G401 (cell line): ENCODE measurements at places on chromosomes 2 and 18. TPM values are rescaled to one million over a fixed set of nuclear protein-coding genes. Genes with fewer than 3 reads are reported as not detected.

- DNase-seq: no peak
Observed at GRCh38 chr2:203708846-203709396, 2.5 kb downstream of the CD28 start.

DNA sequence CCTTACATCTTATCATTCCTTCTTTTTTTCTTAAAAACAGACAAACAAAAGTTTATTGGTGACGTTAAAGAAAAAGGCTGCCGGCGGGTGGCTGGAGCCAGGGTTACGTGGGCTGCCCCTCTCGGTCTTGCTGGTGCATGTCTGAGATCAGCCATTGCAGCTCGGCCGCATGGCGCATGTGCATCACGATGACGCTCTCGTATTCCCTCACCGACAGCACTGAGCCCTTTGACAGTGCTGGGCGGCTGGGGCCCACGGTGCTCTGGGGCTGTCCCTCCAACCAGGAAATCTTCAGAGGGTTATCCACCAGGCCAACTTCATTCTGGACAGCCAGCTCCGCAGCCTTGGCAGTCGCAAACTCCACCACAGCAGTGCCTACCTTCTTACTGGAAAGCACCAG, 1081.8 kb upstream of the TMEFF2 start:
- DNase-seq: no peak

GRCh38 chr18:46917108-46917802, at the start of the genes KATNAL2 and PIAS2:
TSS of gene KATNAL2 (plus strand) at chr18:46917602. CDS start at chr18:46946873, 29,271 bp downstream.
TSS of gene PIAS2 (minus strand) at chr18:46917507. CDS start at chr18:46917345, 162 bp downstream.
- DNase-seq: peak; percentile 84

- DNase-seq: no peak
Observed at GRCh38 chr2:37698931-37699481, 27.6 kb upstream of the CDC42EP3 start.

DNA sequence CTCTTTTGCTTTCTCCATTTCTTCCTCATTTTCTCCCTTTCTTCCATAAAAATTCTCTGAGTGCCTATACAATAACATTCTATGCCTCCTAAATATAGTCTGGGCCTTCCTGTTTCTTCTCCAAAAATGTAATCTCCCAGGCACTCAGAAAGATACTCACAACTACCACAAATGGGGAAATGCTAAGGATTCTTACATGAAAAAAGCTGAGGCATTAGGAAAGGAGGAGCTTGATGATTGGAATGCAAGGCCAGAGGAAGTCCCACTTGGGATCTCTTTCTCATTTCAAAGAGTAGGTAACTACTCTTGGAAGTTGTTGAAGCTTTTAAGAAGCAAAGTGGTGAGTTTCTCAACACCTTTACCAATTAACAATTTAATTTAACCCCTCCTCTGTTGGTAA, 3.4 kb downstream of the VSNL1 start:
- DNase-seq: no peak

GRCh38 chr2:70668432-70668831, 99.6 kb downstream of the ADD2 start:
- no peak for DNase-seq

DNA sequence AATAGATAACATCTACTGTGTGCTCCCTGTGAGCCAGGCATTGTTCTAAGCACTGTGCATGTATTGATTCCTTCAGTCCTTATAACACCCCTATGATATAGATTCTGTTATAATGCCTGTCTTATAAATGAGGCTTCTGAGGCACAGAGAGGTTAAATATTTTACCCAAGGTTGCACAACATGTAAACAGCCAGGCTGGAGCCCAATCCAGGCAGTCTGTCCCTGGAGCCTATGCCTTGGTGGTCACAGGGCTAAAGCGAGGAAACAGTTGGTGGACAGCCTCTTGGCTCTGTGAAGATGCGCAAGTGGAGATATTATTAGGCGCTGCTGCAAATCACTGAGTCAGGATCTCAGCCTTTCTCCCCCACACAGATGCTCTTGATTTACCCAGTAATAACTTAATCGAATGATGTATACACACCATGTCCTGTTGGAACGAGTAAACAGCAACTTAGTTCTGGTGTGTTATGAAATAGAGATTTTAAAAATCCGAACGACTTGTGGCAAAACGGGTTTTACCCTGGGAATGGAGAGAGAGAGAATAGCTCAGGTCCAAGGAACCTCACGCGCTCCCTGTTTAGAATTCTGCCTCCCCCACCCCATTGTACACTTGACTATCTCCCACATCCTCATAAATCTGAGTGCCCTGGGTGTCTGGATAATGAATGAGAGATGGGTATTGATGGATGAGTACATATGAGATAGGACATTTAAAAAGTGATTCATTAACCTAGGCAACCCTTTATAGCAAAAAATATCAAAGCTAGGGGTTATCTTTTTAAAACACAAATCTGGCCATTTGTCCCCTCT, 231.9 kb downstream of the BCL2 start:
- no peak for DNase-seq

- no peak for DNase-seq
Observed at GRCh38 chr18:76454418-76454817, 40.6 kb downstream of the ZNF516 start.

DNA sequence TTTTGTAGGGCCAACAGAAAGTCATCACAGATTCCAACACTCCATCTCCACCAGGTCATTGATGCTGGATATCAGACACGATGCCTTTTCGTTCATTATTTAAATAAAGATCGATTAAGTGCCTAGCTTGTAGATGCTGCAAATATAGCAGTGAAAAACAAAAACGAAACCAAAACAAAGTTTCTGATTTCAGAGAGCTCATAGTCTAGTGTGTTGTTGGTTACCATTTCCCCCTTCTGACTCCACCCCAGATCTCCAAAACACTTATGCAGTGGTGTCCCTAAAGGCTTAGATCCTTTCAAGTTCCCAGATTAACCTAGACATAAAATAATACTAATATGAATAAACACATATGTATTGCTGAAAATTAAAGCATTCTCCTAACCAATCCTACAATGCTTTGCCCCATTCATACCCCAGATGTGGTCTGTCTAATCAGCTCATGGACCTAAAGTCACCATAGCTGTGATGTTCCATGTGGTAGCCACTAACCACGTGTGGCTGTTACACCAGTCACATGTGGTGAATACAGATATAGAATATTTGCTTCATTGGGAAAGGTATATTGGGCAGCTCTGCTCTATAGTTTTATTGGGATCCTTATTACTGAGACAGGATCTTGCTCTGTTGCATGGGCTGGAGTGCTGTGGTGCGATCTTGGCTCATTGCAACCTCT, 787.2 kb downstream of the TDRD15 start:
- DNase-seq: no peak

GRCh38 chr2:239674101-239674980, 273.5 kb upstream of the HDAC4 start:
- no peak for DNase-seq

- DNase-seq: no peak
Observed at GRCh38 chr2:196598412-196598811, 41.1 kb upstream of the CCDC150 start.

- DNase-seq: no peak
Observed at GRCh38 chr18:44458777-44459176, 221.9 kb upstream of the SETBP1 start.

DNA sequence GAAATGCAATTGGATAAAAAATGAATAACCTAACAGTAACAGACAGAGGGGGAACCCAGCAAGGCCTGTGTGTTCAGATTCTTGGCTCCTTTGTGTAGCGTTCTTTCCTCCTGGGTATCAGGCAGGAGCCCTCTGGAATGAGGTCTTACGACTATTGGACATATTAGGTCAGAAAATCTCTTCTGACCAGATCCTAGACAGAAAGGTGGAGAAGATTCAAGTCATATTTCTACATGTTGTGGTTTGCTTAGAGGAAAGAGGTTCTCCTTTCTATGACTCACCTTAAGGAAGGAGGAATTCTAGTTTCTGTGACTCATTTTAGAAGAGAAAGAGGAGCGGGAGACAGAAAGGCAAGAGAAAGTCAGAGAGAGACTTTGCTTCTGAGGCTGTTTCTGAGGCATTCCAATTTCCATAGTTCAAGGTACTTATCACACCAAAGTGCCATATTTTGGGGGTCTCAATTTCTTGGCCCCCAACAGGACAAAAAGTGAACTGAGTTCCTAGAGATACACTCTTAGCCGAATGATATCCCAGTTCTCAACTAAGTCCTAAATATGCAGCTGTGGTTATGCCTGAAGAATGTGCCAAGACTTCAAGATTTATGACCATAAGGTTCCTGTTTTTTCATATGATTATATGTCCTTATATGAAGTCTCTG, 618.6 kb downstream of the ZEB2 start:
- no peak for DNase-seq

DNA sequence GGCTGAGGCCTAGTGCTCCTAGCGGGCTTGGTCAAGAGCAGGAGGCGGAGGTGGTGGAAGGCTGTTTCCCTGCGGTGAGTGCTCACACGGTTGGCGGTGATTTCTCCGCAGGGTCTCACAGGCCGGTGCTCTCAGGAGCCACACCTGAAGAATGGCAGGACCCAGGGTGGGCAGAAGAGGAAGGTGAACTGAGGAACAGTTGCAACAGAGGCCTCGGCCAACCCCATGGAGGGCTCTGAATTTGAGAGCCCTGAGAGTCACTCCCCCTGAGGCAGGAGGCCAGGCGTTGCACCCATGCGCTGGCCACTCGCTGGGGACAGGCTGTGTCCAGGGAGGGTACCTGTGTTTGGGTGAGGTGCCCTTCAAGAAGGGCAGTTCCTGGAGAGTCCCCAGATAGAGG, 35.3 kb upstream of the ZNF516 start:
- no peak for DNase-seq

DNA sequence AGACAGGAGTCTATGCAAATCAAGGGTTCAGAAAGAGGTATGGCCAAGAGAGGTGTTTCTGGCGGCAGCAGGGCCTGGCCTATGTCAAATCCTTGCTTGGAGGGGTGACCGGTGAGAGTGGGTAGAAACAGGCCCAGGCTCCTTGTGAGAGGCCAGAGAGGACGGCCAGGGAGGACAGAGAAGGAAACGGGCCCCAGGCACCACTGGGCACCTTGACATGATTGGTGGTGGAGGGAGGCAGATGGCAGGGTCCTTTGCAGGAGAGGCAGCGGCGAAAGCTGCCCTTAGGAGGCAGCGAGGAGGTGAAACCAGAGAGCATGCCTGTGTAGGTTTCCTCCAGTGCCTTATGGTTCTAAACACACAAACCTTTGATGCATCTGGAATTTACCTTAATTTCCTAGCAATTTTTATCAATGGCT, 6.2 kb downstream of the RAMP1 start:
- DNase-seq: no peak

- peak; percentile 33 for DNase-seq
Observed at GRCh38 chr2:1550658-1551316, 137.5 kb downstream of the TPO start.

GRCh38 chr2:173415431-173416381, 61.0 kb downstream of the CDCA7 start:
- no peak for DNase-seq

DNA sequence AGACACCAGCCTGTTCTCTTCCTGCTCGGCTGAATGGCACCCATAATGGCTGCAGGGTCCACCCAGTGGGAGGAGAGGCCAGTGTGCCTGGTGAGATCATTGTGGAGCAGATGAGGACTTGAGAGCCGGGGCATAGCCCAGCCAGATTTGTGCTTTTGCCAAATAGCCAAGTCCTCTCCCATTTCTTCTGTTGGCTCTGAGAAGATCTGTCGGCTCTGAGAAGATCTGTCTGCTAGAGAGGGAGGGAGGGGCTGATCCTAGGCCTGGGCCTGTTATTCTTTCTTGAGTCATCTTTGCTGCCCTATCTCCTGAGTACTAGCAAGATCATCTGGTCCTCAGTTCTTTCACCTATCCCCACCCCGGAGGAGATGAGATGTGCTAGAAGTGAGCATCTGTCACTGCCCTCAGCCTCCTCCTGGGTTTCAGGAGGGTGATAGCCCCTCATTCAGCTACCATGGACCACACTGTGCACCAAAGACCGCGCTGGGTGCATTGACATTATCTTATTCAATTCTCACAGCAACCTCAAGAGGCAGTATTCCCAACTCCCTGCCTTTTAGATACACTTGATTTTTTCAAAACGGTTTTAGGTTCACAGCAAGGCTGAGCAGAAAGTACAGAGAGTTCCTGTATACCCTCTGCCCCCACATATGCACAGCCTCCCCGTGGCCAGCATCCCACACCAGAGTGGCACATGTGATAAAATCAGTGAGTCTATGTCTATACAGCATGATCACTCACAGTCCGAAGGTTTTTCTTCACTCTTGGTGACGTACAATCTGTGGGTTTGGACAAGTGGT, 98.6 kb downstream of the CAPN13 start:
- DNase-seq: no peak

DNA sequence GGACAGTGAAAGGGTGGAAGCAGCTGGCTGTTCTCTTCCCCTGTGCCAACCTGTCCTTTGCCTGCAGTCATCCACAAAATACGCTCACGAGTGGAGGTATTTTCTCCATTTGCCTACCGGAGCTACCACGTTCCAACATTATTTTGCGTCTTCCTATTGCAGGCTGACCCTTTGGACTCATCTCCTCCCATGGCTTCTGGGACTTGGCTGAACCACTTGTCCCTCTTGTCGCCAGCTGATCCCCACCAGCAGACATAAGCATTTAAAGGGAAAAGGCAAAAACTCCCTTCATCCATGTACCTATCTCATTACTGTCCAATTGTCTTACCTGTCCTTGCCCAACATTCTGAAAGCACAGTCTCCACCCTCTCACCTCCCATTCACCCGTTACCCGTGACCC, 13.0 kb downstream of the C2orf74 start:
- no peak for DNase-seq

GRCh38 chr2:22932288-22932687, 452.7 kb upstream of the KLHL29 start:
- no peak for DNase-seq

CFAP221 gene
- total RNA-seq: 0.74 and 2.7 TPM in 2 replicates

PROKR1 gene
- not detected in 2 replicates for total RNA-seq

IRS1 gene
- 24.6 and 26.5 TPM in 2 replicates for total RNA-seq

COL6A3 gene
- 0.17 and 0.25 TPM in 2 replicates for total RNA-seq

TMEM247 gene
- not detected in 2 replicates for total RNA-seq

ANKRD29 gene
- total RNA-seq: not detected in 2 replicates

NGEF gene
- total RNA-seq: 0.31 and 0.75 TPM in 2 replicates

DSG4 gene
- not detected in 2 replicates for total RNA-seq
